ENCODE measurements at places on chromosomes 7 and 10. TPM values are rescaled to one million over a fixed set of nuclear protein-coding genes. Genes with fewer than 3 reads are reported as not detected.

The HOXA3 gene
- 32.6 TPM for polyA plus RNA-seq

The IKZF1 gene
- 1.7 TPM for polyA plus RNA-seq

The RELN gene
- polyA plus RNA-seq = 24.5 TPM

The NKX1-2 gene
- polyA plus RNA-seq = not detected

The IFIT1B gene
- polyA plus RNA-seq = 0.15 TPM

The CFTR gene
- 3.0 TPM for polyA plus RNA-seq

The KMT2E gene
- 77.6 TPM for polyA plus RNA-seq

The NANOS1 gene
- 3.8 TPM for polyA plus RNA-seq

The ITPRID1 gene
- not detected for polyA plus RNA-seq

The FMC1 gene
- 26.3 TPM for polyA plus RNA-seq

The TFEC gene
- polyA plus RNA-seq = 26.3 TPM

The SOSTDC1 gene
- 62.8 TPM for polyA plus RNA-seq

The ZNF282 gene
- polyA plus RNA-seq = 27.5 TPM

The TMEM178B gene
- 0.56 TPM for polyA plus RNA-seq

The CNPY1 gene
- polyA plus RNA-seq = not detected

The ACTL6B gene
- polyA plus RNA-seq = not detected

The LRIT1 gene
- polyA plus RNA-seq = not detected

The NCF1 gene
- polyA plus RNA-seq = 1.6 TPM

The ACHE gene
- 3.8 TPM for polyA plus RNA-seq

The C7orf57 gene
- 0.90 TPM for polyA plus RNA-seq

The SCART1 gene
- polyA plus RNA-seq = 2.8 TPM

The AGAP5 gene
- polyA plus RNA-seq = 9.2 TPM

The INSYN2A gene
- polyA plus RNA-seq = 7.2 TPM

The PIP gene
- polyA plus RNA-seq = not detected

The OR2A14 gene
- polyA plus RNA-seq = not detected

The KIAA1549 gene
- polyA plus RNA-seq = 12.2 TPM

The OAT gene
- 107 TPM for polyA plus RNA-seq

The TMEM140 gene
- polyA plus RNA-seq = 26.7 TPM

The PALD1 gene
- polyA plus RNA-seq = 12.1 TPM

The PRLHR gene
- polyA plus RNA-seq = not detected

The ATP5MK gene
- polyA plus RNA-seq = 223 TPM

The EBF3 gene
- polyA plus RNA-seq = 3.3 TPM

The DRGX gene
- polyA plus RNA-seq = not detected

The TDRD1 gene
- not detected for polyA plus RNA-seq

The ARHGAP22 gene
- polyA plus RNA-seq = 1.1 TPM

The SLC16A12 gene
- polyA plus RNA-seq = 29.8 TPM

The CDNF gene
- 2.6 TPM for polyA plus RNA-seq

The IMPDH1 gene
- 29.9 TPM for polyA plus RNA-seq

The ZNF12 gene
- polyA plus RNA-seq = 46.2 TPM
